Right renal pelvis (tissue), 4 donors: ENCODE measurements at places on chromosomes 5 and 9. TPM values are rescaled to one million over a fixed set of nuclear protein-coding genes. Genes with fewer than 3 reads are reported as not detected.

DNA sequence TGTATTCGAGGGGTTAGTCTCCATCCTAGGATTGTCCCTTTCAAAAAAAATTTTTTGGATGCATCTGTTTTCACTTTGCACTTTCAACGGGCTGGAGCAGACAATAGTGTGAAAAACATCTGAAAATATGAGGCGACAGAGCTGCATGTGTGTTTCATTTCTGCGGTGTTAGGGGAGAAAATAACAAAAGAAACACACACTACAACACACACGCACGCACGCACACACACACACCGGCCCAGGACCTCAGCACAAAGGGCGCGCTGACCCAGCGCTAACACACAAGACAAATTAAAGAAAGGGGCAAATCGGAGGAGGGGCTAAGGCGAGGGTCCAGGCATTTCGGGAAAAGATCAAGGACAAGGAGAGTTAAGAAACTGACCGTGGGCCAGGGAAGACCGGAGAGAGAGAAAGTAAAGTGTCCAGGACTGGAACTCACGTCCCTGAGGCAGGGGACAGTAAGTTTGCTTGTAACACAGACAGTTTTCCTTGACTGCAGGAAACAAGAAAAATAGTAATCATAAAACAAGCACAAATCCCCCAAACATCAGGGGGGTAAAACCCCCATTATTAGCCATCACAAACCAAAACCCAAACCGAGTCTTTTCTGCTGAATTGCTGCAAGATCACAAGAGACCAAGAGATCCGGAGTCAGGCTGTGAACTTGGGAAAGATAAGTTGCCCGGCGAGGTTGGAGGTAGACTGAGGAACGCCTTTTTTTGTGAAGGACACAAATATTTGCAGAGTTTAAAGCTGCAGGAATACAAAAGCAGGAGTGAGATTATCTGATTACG is 302.1 kb downstream of the PARP8 start:
- DNase-seq: peak; percentile 20

The SHISAL2B gene
- not detected for polyA plus RNA-seq

The ASTN2 gene
- polyA plus RNA-seq: 15.1 TPM

- no peak for DNase-seq
Measured at GRCh38 chr5:66174338-66174737, 30.2 kb downstream of the SREK1 start.

The LMX1B gene
- 22.9 TPM for polyA plus RNA-seq

GRCh38 chr5:94869921-94870320 is 251.5 kb downstream of the SLF1 start:
- DNase-seq: no peak

The LCN12 gene
- 21.8 TPM for polyA plus RNA-seq

The CCL27 gene
- polyA plus RNA-seq: 0.71 TPM

The FOXD4L3 gene
- 0.10 TPM for polyA plus RNA-seq

GRCh38 chr9:130640681-130641080 is 23.7 kb upstream of the PRDM12 start:
- DNase-seq: no peak

DNA sequence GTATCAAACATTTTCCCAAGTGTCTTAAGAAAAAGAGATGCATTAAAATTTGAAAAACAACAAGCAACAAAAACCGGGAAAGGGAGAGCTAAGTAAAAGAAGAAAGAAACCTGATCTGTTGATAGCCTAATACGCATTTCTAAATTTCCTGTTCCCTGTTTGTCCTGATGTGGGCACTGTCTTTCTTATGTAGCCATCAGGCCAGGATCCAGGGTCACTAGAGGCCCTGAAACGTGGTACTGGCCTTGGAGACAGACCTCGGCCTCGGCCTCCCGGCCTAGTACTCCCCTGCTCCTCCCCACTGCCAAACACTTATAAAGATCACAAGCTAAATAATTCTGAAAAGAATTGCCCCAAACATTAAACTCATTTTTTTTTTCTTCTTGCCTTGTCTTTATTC is 547.2 kb downstream of the IRX1 start:
- DNase-seq: no peak

DNA sequence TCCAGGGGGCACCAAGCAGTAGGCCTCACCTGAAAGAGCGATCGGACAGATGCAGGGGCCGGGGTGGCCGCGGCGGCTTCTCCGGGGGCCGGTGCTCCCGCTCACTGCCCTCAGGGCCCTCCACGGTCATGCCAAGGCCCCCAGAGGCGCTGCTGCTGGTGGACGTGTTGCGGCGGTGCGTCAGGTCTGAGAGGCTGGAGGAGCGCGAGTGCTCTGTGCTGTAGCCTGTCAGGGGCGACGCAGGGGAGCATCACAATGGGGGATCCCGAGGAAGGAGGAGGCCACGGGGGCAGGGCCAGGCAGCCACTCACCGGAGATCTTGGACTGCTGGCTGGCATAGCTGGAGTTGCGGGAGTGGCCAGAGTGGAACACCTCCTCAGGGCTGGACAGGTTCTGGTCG is 7.7 kb upstream of the DPM2 start:
- DNase-seq: no peak

GRCh38 chr5:78726571-78726970 is 78.0 kb upstream of the LHFPL2 start:
- no peak for DNase-seq

GRCh38 chr5:6393596-6394194 is 15.3 kb upstream of the MED10 start:
- DNase-seq: no peak

The ARID3C gene
- polyA plus RNA-seq: not detected

The BASP1 gene
- 84.6 TPM for polyA plus RNA-seq

The STPG3 gene
- 1.9 TPM for polyA plus RNA-seq

DNA sequence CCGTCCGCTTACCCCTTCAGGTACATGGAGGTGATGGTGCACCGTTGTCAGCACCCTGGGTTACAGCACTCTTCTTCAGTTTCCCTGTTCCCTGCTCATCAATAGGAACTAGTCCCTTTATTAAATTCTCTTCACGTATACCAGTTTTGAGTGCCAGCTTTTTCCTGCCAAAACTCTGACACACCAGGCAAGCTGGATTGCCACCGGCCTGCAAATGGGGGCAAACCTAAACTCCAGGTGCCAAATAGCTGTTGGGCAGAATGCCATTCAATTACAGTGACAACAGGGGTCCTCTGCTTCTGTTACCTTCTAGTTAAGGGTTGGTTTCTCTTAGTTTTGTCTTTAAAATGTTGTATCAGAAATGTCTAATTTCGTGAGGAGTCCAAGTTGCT is 400.4 kb downstream of the OSTF1 start:
- DNase-seq: no peak

DNA sequence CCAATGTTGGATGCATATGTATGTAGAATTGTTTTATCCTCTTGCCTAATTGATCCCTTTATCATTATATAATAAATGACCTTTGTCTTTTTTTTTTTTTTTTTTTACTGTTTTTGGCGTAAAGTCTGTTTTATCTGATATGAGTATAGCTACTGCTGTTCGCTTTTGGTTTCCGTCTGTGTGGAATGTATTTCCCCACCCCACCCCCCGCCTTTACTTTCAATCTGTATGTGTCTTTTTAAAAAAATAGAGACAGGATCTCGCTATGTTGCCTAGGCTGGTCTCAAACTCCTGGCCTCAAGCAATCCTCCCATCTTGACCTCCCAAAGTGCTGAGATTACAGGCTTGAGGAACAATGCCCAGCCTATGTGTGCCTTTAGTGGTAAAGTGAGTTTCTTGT is 11.3 kb downstream of the AHRR start:
- no peak for DNase-seq

- no peak for DNase-seq
Measured at GRCh38 chr5:151724360-151724759, 34.1 kb downstream of the ATOX1 start.

GRCh38 chr9:109164042-109164441 is 3.0 kb downstream of the FRRS1L start:
- DNase-seq: no peak

GRCh38 chr9:137705443-137705863 is 86.6 kb downstream of the EHMT1 start:
- no peak for DNase-seq

The ANKRD18A gene
- 3.0 TPM for polyA plus RNA-seq

- no peak for DNase-seq
Measured at GRCh38 chr5:157100140-157100679, 8.6 kb downstream of the HAVCR2 start.

- DNase-seq: peak; percentile 73
Measured at GRCh38 chr5:174724484-174725260, at the start of gene MSX2. Gene MSX2, plus strand, starts transcription at chr5:174724582. Its CDS starts 78 bp downstream, at chr5:174724660.

DNA sequence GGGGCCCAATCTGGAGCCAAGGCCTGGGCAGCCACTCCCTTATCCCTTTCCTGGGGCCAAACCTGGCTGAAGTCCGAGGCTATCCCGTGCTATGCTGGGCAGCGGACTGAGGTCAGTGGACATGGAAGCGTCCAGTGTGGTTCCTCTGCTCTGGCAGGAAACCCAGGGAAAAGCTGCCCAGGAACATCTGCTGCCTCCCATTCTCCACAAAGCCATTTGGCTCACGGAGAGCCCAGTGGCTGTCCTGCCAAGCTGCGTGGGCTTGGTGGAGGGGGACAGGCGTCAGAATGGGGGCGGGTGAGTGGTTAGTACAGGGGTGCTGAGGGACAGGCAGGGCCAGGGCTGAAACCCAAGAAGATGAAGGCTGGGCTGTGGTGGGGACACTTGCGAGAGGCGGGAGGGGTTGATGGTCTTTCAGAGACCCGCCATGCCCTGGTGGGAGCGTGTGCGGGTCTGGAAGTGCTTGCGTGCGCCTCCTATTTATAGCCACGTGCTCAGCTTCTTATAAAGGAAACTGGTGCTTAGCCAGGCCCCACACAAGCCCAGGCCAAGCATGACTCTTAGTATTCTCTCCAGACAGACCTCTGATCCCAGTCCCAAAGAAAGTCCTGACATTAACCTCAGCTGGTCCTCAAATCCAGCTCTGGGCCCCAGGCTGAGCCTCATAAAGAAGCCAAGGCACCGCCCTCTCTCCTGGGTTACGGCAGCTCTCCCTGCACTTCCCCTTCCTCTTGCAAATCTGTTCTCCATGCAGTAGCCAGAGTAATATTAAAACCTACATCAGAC is 9.4 kb upstream of the SLC6A7 start:
- no peak for DNase-seq

The KIAA0825 gene
- 5.4 TPM for polyA plus RNA-seq

The MAMDC2 gene
- polyA plus RNA-seq: 8.0 TPM

DNA sequence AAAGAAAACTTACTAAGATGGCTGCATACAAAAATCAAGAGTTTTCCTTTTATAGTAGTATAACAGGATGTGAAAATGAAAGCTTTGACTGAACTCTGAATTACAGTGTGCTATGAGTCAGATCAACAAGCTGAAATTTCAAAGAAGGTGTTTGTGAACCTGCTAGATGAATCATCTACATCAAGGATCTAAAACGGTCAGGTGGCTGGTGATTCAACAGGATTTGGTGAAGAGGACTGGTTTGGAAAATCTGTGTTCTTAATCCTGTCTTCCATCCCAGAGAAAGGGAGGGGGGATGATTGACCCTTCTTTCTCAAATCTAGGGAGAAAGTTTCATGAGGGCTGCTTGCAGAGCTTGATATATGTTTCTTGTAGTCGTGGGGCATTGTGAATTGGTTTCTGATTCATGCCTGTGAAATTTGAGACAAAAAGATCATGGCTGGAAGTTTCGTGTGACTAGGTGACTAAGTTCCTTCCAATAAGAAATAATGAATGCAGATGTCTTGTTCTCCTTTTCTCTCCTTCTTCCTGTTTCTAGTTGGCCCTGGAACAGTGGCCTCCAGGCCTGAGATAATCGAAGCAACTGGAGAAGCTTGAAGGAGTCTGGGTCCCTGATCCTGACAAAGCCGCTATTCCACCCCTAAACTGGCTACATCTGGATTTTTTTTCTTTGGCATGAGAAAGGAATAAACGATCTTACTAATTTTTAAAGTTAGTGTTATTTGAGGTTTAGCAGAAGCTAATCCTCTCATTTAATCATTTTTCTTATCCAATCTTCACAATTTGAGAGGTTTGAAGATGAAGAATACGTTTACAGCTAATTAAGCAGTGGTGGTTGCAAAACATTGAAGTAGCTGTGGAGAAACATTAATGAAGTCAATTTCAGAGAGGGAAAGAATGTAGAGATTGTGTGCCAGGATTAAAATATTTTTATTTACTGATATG is 67.2 kb downstream of the MRPS30 start:
- DNase-seq: no peak

The PRRX2 gene
- 1.1 TPM for polyA plus RNA-seq

- no peak for DNase-seq
Measured at GRCh38 chr5:157335534-157336422, 69.9 kb downstream of the CYFIP2 start.

DNA sequence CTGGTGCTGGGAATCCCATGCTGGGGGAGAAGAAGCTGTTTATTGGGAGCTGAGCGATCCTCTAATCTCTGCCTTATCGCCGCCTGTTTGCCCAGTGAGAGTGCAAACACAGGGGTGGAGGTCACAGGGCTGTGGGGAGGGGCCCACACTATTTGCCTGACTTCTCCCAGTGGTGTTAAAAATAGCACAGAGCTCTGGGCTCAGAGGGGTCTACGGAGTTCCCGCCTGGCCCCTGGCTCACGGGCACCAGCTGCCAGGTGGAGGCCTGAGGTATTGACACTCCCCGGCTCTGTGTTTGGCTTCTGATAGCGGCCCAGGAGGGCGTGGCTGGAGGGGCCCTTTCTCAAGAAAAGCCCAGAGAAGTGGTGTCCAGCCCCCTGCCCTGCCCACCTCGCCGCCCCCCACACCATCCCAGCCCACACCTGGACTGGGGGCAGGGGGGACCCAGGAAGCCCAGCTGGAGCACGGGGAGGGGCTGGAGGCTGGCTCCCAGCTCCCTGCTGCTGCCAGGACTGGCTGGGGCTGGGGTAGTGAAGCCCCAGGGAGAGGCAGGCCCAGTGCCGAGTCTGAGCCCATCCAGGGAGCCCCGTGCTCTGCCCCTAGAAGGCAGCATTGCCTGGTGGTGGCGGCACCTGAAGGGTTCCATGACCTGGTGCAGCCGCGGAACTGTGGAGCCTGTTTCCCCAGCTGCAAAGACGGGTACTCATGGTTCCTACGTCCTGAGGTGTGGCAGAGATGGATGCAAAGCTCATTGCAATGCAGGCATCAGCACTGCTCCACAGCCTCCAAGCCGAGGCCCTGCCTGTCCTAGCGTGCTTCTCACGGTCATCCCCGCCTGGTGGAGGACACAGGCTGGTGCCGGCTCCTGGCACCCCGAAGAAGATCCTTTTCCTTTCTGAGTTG is 35.7 kb upstream of the EGFL7 start:
- no peak for DNase-seq

- DNase-seq: no peak
Measured at GRCh38 chr5:73306741-73307275, 133.8 kb downstream of the TMEM174 start.
